Thoracic aorta endothelial cell (primary cell): ENCODE measurements at places on chromosomes 3 and 15. TPM values are rescaled to one million over a fixed set of nuclear protein-coding genes. Genes with fewer than 3 reads are reported as not detected.

Gene PPM1L
- total RNA-seq = 3.6 and 4.5 TPM in 2 replicates

Gene RGMA
- total RNA-seq = 0.14 TPM in 1 of 2 replicates, not detected in the other

Gene TMC3
- not detected in 2 replicates for total RNA-seq

Gene IMPG2
- total RNA-seq = 0.50 and 0.53 TPM in 2 replicates

Gene VIPR1
- 0.14 and 3.2 TPM in 2 replicates for total RNA-seq
